ENCODE measurements at places on chromosomes 7 and 10.
A peak's percentile ranks its signal among the peaks of the same experiment; 100 is the strongest.

DNA sequence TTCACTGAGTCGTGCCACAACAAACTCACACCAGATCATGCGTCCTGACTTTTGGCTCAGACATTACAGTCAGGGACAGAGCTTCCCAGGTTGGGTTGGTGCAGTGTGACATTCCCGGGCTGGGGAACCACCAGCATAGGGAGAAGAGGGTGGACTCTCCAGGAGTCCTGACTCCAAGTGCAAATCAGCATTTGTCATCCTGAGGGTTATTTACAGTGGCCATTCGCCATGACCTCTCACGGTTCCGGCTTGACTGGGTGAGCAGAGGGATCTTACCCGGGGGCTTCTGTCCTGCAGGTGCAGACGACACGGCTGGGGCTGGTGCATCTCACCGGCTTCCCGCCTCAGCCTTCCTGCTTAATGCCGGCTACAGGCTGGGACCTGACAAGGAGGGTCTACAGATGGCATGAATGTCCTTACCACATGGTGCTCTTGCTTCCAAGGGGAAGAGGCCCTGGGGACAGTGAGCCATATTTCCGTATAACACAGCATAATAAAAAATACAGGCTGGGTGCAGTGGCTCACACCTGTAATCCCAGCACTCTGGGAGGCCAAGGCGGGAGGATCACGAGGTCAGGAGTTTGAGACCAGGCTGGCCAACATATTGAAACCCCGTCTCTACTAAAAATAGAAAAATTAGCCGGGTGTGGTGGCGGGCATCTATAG lies 12.5 kb upstream of the INTS1 start:
- peak; percentile 57 for DNase-seq

DNA sequence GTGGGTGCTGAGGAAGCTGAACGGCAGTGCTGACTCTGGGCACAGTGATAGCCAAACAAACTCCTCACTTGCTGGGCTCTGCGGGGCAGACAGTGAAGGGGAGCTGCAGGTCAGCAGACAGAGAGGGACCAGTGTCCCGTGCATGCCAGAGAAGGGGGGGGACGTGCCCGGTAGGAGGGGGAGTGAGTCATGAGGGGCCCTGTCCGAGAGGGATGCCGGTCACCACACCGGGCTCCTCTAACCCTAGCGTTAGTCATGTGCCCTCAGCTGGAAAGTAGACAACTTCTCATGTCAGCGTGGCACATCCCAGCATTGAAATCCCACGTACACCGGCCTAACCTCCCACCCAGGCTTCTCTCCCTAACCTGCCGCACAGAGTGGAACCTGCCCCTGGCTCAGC lies 117.1 kb upstream of the DPP6 start:
- no peak for DNase-seq

DNA sequence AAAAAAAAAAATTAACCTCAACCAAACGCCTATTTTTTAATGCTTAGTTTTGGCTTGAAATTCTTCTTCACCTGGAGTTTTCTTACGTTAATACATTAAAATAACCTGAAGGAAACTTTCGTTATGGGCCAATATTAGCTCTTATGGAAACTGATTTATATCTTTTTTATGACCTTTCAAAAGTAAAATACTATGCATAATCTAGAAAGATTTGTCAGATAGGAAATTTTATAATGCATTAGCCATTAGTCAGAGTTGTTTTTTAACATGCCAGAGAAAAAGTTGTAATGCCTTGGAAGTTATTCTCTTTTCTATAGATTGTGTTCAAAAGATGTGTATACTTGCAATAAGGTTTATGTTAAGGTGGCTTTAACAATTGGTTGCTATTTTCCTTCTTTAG lies 34.3 kb upstream of the ARL4A start:
- no peak for DNase-seq

DNA sequence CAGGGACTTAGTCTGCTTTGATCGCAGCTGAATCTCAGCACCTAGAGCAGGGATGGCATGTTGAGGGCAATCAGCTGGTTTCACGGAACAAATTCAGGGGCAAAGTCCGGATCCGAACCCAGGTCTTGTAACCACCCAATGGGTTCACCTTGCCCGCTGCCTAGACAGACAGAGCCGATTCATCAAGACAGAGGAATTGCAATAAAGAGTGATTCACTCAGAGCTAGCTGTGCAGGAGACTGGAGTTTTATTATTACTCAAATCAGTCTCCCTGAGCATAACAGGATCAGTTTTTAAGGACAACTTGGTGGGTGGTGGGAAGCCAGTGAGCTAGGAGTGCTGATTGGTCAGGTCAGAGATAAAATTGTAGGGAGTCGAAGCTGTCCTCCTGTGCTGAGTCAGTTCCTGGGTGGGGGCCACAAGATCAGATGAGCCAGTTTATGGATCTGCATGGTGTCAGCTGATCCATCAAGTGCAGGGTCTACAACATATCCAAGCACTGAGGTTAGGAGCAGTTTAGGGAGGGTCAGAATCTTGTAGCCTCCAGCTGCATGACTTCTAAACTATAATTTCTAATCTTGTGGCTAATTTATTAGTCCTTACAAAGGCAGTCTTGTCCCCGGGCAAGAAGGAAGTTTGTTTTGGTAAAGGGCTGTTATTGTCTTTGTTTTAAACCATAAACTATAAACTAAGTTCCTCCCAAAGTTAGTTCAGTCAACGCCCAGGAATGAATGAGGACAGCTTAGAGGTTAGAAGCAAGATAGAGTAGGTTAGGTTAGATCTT lies 43.5 kb upstream of the CHST3 start:
- no peak for DNase-seq

DNA sequence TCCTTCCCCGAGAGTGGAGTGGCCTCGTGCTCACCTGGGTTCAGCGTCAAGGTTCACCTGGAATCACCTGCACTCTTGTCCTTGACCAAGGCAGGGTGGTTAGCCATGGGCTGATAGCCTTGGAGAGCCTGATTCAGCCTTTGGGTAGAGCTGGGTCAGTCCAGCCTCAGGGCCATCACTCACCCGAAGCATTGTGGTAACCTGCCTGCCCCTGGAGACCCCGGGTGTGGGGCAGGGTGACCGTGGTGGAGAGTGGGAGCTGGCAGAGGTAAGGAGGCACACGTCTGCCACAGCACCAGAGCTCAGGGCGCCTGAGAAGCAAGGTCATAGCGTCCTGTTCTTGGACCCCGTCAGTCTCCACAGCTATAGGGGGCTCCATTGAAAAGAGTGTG lies 27.8 kb upstream of the WDFY4 start:
- DNase-seq, result no peak

DNA sequence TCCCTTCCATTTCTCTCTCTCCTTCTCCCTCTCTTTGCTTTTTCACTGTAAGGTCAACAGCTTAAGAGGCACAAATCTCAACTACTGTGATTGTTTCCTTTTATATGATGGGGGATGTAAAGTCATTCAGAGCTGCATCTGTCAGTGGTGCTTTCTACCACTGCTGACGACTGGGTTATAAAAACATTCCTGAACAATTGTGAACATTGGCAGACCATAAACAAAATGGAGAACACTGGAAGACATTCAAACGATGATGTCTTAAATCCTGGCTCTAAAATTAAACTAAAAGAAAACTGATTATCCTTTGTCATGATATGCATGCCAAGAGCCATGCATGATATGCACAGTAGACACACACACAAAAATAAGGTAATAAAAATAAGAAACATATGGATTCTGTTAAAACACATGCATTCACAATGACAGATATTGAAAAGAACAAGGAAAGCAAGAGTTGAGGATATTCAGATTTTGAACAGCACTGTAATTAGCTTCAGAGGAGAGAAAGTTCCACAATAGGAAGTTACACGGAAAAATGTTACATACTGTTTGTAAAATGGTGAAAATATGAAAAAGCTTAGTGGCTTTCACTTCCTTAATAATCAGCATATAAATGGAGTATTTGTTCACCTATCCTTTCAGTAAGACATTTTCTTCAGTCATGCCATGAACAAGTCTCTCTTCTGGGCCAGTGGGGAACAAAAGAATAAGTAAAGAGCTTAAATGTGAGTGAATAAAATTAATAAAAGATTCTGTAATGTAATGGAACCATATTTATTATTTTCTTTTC lies 89.2 kb downstream of the RNLS start:
- no peak for DNase-seq

- no peak for DNase-seq
These were observed 79.0 kb downstream of the ARL4A start for GRCh38 chr7:12766416-12766815.

- DNase-seq, result no peak
These were observed 399.5 kb upstream of the CELF2 start for GRCh38 chr10:10618139-10618538.

Data from LNCaP clone FGC (cell line).